ENCODE measurements at places on chromosomes 7 and 10. TPM values are rescaled to one million over a fixed set of nuclear protein-coding genes. Genes with fewer than 3 reads are reported as not detected.

GRCh38 chr10:114623661-114624294 is 34.3 kb downstream of the ABLIM1 start:
- peak; percentile 84 for DNase-seq

Gene CRYGN
- not detected for total RNA-seq

- no peak for DNase-seq
Measured at GRCh38 chr7:83457022-83457892, 191.7 kb downstream of the SEMA3E start.

Gene EPO
- not detected for total RNA-seq

GRCh38 chr10:1923586-1923985 is 186.3 kb upstream of the ADARB2 start:
- no peak for DNase-seq

DNA sequence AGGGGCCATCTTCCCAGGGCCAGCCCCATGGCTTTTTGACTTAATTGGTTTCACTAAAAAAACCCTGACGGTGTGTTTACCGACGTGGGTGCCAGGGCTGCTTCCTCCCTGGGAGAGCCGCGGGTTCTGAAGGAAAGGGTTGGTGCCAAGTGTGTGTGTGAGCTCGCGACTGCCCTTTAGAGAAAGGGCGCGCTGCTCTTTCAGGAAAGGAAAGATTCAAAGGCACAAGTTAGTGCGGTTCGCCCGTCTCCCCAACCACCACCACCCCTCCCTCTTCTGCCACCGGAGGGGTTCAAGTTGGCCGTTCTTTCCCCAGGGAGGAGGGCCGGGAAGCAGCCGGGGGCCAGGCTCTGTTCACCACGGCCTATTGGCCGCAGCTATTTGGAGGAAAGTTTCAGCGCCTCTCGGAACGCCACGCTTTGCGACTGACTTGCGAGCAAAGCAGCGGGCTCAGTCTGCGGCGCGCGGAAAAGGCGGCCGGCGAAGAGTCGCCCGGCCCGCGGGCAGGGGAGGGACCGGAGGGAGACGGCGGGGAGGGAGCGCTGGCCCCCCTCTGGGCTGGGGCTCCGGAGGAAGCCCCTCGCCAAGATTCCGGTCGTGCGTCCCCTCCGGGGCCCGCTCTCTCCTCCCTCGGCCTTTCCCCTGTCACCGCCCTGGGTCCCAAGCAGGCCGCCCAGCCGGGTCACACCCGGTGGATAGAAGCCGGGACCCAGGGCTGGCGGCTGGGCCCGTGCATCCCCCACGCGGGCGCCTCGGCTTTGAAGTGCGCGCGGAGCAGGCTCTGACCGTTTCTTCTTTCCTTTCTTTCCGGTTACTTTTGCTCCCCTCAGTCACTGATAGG is 165.9 kb upstream of the PPP1R3A start:
- no peak for DNase-seq

- DNase-seq = no peak
Measured at GRCh38 chr7:93178213-93178612, 30.0 kb upstream of the SAMD9L start.

GRCh38 chr7:45242698-45243097 is 85.1 kb downstream of the RAMP3 start:
- no peak for DNase-seq

- DNase-seq = no peak
Measured at GRCh38 chr7:56250135-56250534, 133.9 kb upstream of the NUPR2 start.

DNA sequence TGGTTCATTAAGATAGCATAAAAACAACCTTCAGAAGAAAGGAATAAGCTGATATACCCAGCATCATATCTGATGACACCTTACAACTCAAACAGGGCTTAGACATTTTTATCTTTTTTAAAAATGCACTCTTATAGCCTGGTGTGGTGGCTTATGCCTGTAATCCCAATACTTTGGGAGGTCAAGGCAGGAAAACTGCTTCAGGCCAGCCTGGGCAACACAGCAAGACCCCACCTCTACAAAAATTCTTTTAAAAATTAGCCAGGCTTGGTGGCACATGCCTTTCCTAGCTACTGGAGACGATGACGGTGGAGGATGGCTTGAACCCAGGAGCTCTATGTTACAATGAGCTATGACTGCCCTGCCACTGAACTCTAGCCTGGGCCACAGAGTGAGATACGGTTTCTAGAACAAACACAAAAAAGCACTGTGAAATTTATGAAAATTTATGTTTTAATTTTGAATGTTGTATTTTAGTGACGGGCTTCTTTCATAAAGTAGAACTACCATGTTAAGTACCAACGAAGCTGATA is 12.3 kb upstream of the KMT2E start:
- DNase-seq = no peak

Gene RPP38
- 25.3 TPM for total RNA-seq

GRCh38 chr7:79455173-79455790 is 1.8 kb upstream of the MAGI2 start:
- no peak for DNase-seq

Gene BHLHA15
- not detected for total RNA-seq

- no peak for DNase-seq
Measured at GRCh38 chr7:525740-526139, 6.1 kb upstream of the PDGFA start.

Gene KIF11
- total RNA-seq = 2.7 TPM

Gene TSPAN13
- total RNA-seq = 7.5 TPM

- no peak for DNase-seq
Measured at GRCh38 chr10:43205681-43206390, 61.0 kb downstream of the RASGEF1A start.

Gene NUDCD3
- total RNA-seq = 77.2 TPM

- DNase-seq = no peak
Measured at GRCh38 chr10:11713963-11714362, 28.2 kb upstream of the ECHDC3 start.

DNA sequence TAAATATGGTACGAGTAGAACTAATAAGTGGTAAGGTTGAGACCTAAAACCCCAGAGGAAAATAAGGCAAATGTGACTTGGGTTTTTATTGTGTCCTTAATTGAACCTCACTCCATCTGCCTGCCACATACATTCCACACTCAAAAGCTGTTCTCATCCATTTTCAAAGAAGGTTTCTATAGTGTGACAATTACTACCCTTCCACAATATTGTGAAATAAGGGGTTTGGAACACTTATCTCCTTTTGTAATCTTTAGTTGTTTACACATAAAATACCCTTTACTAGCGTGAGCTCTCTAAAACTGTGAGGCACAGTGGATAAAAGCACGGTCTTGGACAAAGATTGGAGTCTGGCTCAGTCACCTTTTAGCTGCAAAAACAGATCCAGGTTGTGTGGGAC is 166.6 kb downstream of the THSD7A start:
- DNase-seq = no peak

Gene ADRB1
- total RNA-seq = not detected

DNA sequence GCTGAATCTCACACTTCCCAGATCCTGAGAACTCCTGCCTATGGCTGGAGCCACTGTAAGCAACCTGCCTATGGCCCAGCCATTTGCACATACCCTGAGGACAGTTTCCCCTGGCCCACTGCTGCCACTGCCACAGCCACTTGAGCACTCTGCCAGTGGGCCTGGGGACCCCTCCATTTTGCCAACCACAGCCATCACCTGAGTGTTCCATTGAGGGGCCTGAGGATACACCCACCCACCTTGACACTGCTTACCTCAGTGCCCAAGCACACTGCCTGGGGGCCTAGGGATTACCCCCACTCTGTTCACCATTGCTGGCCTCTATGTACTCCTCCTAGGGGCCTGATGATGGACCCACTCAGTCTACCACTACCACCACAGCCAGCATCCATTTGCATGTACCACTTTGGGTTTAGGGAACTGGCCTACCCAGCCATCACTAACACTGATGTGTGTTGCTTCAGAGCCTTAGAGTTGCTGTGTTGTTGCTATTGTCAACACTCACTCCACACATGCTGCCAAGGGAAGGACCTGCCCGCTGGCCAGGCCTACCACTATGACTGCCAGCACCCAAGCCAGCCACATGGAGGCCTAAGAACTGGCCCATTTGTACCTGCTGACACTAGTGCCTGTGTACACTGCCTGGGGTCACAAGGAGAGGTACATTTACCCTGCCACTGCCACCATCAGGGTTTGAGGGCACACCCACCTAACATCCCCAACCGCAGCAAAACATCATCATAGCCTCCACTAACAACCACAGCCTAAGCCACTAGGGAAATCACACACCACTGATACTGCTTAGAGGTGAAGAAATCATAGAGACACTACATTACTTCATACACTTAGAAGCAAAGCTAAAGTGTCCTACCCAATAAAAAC is 45.9 kb upstream of the ANTXRL start:
- DNase-seq = no peak

GRCh38 chr10:86370006-86370585 is 3.5 kb upstream of the GRID1 start:
- DNase-seq = no peak

DNA sequence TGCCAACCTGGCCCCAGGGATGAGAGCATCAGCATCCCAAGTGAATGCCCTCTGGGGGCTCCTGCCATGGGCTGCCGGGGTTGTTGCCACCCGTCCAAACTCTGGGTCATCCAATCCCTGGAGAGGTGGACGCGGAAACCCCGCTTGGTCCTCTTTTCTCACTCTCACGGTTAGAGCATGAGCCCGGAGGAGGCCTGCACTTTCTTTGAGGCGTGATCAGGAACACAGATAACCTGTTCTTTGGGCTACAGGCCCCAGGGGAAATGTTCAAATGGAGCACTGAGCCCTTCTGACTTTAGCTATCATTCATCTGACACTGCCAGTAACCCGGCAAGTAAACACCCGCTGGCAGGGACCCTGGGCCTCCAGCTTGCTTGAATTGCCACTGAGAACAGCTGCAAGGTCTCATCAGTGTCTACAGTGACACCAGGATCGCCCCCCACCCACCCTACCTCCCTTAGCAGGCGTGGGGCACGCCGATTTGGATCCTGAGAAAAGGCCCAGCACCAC is 29.4 kb upstream of the SLF2 start:
- no peak for DNase-seq

- no peak for DNase-seq
Measured at GRCh38 chr10:47261121-47261520, 38.9 kb upstream of the GDF10 start.

- no peak for DNase-seq
Measured at GRCh38 chr10:100036850-100037249, 27.1 kb upstream of the DNMBP start.

- no peak for DNase-seq
Measured at GRCh38 chr10:4202938-4203337, 417.9 kb upstream of the KLF6 start.

DNA sequence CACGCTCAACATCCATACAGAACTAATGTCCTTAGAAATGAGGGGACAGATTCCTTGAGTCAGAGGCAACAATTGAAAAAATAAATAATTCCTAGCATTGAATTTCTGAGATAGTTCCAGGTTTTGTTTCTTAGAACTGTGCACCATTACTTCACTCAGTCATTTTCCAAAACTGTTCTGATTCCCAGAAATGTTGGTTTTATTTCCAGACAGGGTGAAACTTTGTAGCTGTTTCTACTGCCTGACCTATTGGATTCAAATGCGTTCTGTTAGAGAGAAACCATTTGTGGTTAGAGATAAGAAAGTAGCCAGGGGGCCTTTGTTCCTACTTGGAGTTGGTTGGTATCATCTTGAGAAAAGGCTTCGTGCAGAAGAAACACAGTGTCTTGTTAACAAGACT is 8.1 kb upstream of the DEPP1 start:
- no peak for DNase-seq

Gene DOCK1
- 58.1 TPM for total RNA-seq

DNA sequence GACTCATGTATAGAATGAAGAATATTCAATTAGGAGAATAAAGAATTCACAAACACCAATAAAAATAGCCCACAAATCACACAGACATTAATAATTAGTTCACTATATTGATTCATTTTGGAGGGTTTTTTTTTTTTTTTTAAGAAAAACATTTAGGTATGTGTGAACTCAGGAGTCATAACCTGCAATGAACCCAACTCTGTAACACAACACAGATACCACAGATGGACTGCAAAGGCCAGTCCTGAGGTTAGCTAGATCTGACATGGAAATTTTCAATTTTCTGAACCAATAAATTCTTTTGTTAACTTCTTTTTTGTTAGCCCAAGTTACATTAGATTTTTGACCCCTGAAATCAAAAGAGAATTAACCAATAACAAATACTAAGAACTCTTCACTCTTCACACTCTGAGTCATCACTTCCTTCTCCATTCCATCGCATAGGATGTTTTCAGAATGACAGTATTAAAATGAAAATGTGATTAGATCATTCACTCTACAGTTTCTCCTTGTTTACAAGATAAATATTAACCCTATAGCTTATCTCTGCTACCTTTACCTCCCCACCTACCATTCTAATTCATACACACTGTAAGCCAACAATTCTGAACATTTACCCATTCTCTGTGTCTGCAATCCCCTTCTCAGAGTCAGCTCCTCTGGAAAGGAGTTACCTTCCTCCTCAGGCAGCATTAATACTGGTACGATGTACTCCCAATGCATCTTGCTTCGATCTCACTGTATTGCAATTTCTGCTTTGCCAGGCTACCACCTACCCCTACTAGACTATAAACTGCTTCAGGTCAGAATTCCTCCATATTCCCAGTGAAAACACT is 141.5 kb downstream of the LRRN3 start:
- DNase-seq = peak; percentile 56

Gene CABCOCO1
- total RNA-seq = not detected

Gene GJD4
- not detected for total RNA-seq

- no peak for DNase-seq
Measured at GRCh38 chr10:132306343-132306685, 1.4 kb downstream of the STK32C start.

DNA sequence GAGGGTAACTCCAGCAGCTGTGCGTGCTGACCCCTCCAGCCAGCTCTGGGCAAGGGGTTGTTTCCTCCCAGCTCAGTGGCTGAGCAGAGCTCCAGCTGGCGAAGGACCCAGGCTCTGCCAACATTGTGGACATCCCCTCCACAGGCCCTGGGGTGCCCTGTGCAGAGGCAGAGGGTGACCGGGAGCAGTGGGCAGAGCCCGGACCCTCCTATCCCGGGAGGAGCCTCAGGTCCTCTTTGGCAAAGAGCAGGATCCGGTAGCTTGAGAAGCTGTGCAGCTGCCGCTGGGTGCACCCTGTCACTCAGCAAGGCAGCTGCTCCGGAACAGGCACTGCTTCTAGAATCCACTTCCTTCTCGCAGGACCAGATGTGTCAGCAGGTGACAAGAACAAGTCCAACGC is 175.9 kb downstream of the EBF3 start:
- no peak for DNase-seq
